T-helper 9 cell (primary cell): ENCODE measurements at places on chromosomes 3 and 15.

GRCh38 chr3:141280086-141280485 is 48.5 kb downstream of the PXYLP1 start:
- DNase-seq, result no peak

GRCh38 chr3:119594066-119594465 is 3.6 kb upstream of the PLA1A start:
- no peak for DNase-seq

- no peak for DNase-seq
Observed at GRCh38 chr15:101244889-101245668, 6.8 kb downstream of the CHSY1 start.

- peak; percentile 75 for DNase-seq
Observed at GRCh38 chr3:195549931-195550519, 6.9 kb upstream of the PPP1R2 start.

GRCh38 chr3:187932530-187932929 is 187.3 kb upstream of the BCL6 start:
- DNase-seq, result no peak

DNA sequence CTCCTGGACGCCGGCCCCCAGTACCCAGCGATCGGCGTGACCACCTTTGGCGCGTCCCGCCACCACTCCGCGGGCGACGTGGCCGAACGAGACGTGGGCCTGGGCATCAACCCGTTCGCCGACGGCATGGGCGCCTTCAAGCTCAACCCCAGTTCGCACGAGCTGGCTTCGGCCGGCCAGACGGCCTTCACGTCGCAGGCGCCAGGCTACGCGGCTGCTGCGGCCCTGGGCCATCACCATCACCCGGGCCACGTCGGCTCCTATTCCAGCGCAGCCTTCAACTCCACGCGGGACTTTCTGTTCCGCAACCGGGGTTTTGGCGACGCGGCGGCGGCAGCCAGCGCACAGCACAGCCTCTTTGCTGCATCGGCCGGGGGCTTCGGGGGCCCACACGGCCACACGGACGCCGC is 956 bp downstream of the ZIC1 start:
- no peak for DNase-seq

DNA sequence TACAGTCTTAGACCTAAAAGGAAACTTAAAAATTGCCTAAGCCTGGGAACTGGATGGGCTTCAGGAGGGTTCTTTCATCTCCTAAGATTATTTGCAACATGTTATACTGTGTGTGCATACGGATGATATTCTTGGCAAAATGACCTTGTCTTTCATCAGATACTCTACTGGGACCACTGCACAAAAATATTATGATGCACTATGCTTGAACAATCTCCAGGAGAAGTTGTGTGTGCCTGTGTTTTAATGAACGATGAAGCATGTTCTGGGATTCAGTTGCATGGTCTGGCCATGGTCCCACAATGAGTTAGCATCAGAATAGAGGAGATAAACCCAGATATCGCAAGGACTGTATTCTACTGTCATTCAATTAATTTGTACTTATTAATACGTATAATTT is 68.7 kb downstream of the GAP43 start:
- no peak for DNase-seq

DNA sequence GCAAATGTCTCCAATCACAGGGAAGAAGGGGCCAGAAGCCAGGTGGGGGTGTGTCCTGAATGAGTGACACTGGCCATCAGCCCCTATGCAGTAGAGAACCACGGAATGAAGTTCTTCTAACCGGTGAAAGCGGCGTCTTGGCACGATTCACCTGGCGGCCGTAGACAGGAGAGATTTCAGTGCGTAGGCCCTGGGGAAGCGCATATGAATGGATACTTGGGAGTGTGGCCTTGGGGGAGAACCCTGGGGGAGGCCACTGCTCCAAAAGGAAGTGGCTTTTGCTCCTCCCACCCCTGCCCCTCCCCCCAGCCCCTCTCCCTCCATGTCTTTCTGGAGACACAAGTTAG is 43.6 kb downstream of the RBPMS2 start:
- no peak for DNase-seq

DNA sequence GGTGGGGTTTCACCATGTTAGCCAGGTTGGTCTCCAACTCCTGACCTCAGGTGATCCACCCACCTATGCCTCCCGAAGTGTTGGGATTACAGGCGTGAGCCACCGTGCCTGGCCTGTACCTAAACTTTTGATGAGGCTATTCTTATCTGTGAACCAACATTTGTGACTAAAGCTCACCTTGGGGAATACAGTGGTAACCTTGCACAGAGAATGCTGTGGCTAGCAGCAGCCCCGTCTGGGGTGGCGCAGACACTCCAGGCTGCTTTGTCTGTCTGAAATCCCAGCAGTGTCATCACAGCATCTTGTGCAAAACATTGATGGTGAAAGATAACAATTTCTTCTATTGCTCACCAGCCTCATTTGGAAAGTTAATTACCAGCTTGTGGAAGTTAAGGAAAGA is 58.9 kb downstream of the CMTM8 start:
- DNase-seq, result peak; percentile 40

DNA sequence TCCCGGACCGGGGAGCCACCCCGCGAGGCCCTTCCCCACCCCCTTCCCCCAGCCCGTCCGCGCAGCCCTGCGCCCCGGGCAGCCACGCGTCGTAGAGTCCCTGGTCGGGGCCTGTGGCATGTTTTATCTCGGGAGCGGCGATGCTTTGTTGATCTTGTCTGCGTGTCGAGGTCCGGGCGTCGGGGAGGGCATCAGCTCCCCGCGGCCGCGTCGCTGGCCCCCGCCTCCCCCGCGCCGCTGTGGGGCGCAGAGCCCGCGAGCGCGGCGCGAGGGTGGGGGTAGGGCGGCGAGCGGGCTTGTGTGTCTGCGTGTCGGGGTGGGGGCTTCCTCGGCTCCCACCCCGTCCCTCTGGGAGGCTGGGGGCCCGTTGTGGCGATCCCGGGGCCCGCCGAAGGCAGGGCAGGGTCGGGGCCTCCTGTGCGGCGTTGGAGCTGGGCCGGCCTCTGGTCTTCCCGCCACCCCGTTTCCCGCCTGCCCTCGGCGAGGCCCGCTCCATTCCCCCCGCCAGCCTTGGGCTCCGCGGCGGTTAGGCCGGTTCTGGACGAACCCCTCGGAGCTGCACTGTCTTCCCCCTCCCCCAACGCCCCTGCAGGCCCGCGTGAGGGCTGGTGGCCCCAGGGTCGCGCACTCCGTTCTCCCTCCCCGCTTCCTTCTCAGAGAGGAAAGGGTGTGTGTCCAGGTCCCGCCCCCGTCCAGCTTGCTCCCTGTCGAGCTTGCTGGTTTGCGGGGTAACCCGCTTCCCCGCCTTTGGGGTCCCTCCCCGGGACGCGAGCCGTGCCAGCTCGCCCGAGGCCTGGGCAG is 695 bp downstream of the GMPS start:
- peak; percentile 24 for DNase-seq

- DNase-seq, result no peak
Observed at GRCh38 chr3:62604751-62605351, 231.5 kb upstream of the FEZF2 start.

GRCh38 chr3:49790626-49791411 is 4.5 kb upstream of the IP6K1 start:
- no peak for DNase-seq

DNA sequence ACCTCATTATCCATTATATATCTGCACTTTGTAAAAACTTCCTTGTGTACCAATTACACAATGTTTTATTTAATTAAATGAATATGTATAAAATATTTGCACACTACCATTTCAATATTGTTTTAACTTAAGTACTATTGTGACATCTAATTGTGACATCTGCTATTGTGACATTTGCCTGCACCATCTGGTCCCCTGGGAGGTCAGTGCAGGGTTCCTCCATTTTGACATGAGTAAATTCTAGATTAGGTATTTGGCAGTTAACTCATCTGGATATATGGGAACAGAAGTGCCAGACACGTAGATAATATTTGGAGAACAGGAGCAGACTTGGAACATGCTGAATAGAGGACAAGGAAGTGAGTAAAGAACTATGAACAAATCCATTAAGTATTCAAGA is 332.1 kb downstream of the VGLL3 start:
- DNase-seq, result no peak

DNA sequence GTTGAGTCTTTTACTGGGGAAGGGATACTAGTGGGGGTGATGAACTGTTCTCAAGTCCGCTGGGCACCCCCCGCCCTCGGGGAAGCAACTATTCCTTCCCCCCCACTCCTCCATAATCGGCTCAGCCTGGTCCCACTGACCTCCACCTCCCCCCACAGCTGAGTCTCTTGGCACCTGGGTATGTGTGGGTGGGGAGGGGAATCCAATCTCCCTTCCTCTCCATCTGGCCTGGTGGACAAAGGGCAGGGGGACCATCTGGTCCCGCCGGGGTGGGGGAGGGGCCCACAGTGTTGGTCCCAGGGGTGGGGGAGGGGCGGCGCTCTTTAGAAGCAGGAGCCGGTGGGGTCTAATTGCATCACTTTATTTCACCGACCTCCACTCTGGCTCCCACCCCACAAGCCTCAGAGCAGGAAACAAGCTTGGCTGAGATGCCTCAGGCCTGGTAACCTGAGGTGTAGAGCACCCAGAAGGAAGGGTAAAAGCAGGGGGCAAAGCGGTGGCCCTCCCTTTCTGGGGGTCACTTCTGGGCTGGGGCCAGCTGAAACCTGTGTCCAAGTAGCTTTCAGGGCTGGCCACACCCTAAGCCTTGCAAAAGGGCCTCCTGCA is 1.0 kb upstream of the PCBP4 start:
- DNase-seq, result no peak
